GM23338 (cell line): ENCODE measurements at places on chromosomes 16 and 17.

GRCh38 chr16:68062910-68063393, 22.2 kb upstream of the NFATC3 start:
- no peaks in the 10 kb centered on the region for H3K27me3 ChIP-seq
- no peaks in the 10 kb centered on the region for H3K4me1 ChIP-seq
- DNase-seq, result no peak
- no peak overlapping the region for H3K4me3 ChIP-seq
- no peaks in the 10 kb centered on the region for H3K36me3 ChIP-seq

DNA sequence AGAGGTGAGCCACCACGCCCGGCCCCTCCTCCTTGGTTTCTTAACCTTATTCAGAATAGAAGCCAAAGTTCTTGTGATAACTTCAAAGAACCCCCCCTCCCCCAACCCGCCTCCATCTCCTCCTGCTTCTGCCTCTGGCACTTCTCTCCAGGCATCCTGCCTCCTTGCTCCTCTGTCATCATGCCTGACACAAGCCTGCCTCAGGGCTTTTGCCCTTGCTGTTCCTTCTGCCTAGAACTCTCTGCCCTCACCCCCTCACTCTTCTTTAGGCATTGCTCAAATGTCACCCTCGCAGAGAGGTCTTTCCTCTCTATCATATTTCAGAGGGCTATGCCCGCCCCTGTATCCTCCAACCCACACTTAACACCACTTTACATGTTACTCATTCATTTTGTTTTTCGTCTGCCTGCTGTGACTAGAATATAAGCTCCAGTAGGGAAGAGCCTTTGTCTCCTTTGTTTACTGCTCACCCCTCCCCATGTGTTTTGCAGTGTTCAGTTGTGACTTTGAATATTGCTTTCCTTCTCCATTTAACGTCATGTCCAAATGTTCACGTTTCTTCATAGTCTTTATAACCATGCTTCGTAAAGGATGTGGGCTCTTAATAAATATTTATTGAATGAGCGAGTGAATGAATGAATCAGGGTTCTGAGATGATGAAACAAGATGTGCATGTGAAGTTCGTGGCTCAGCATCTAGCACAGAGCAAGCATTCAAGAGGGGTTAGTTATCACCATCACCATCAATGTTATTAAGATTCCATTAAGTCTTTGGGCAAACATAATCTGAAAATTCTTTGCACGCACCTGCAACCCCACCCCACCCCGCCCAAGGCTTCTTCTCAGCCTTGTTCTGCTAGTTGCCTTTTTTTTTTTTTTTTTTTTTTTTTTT, 186.2 kb upstream of the WSCD1 start:
- H3K27ac ChIP-seq, result no peak overlapping the region
- no peaks in the 10 kb centered on the region for H3K27me3 ChIP-seq
- peaks cover 5% of the 10 kb centered on the region for H3K4me1 ChIP-seq
- no peak for DNase-seq
- H3K4me3 ChIP-seq, result no peak overlapping the region

GRCh38 chr17:78176548-78177025, 8.2 kb downstream of the SYNGR2 start:
- H3K4me3 ChIP-seq, result no peak overlapping the region
- H3K27ac ChIP-seq, result no peak overlapping the region
- no peaks in the 10 kb centered on the region for H3K27me3 ChIP-seq
- peaks cover 14% of the 10 kb centered on the region for H3K4me1 ChIP-seq
- peaks cover 29% of the 10 kb centered on the region for H3K36me3 ChIP-seq

DNA sequence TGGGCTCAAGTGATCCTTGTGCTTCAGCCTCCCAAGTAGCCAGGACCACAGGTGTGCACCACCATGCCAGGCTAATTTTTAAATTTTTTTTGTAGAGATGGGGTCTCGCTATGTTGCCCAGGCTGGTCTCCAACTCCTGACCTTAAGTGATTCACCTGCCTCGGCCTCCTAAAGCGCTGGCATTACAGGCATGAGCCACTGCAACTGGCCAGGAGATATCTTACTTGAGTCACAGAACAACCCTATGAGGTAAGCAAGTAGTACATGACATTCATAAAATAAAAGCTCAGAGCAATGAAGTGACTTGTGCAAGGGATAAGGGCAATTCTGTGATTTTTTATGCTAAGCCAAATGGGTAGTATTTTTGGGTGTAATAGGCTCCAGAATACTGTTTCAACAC, 57.3 kb downstream of the CDC27 start:
- H3K27ac ChIP-seq, result no peak overlapping the region
- DNase-seq, result no peak
- H3K27me3 ChIP-seq, result no peaks in the 10 kb centered on the region
- H3K4me3 ChIP-seq, result no peak overlapping the region
- peaks cover 23% of the 10 kb centered on the region; the same call in 1 of the 2 replicates for H3K36me3 ChIP-seq
